ENCODE measurements at places on chromosomes 1 and 21.

DNA sequence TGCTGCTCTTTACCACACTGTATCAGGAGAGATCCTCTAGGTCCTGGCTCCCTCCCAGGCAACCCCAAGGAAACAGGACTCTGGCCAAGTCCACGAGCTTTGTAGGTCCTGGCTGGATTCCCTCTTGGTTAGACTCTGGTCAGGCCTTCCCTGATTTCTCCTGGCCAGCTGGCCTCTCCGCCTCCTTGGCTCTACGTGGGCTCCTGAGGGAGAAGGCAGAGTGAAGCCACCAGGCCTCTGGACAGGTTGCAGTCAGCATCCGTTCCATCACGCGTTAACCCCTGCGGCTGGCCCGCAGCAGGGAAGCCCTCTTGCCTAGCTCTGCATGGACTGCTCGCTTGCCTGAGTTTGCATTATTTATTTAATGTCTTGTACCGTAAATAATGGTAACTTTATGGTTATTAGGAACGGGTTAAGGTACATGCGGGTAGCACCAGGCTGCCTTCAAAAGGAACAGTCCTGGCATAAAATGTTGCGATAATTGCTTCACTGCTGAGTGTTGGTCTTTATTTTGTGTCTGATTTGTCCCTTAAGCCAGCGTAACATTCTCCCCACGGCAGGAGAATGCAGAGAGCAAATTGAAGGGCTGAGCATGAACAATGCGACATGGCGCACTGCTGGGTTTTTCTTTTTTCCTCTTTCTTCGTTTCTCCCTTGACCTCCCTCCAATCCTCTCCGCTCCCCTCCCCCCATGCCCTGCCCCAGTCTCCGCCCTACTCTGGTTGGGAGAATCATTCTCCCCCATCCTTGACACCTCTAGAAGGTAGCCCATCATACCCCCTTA is 100.3 kb downstream of the RNF220 start:
- DNase-seq = no peak

DNA sequence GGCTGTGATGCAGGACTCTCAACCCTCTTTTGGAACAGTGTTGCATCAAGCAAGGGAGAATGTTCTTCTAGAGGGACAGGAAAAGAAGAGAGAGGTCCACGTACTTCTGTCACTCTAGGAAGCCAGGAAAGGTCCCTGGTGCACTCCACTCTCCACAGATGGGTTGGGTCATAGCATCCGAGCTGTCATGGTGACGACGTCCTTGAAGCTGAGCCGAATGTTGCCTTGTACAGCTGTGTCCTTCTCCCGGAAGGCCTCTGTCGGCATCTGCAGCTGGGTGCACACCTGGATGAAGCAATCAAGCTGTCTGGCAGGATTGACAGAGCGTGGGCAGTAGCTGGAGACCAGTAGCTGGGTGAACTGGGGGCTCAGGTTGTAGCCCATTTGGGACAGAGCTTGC is 12.5 kb downstream of the MDM4 start:
- DNase-seq = no peak

GRCh38 chr1:59718064-59718988 is 96.4 kb upstream of the HOOK1 start:
- no peak for DNase-seq

DNA sequence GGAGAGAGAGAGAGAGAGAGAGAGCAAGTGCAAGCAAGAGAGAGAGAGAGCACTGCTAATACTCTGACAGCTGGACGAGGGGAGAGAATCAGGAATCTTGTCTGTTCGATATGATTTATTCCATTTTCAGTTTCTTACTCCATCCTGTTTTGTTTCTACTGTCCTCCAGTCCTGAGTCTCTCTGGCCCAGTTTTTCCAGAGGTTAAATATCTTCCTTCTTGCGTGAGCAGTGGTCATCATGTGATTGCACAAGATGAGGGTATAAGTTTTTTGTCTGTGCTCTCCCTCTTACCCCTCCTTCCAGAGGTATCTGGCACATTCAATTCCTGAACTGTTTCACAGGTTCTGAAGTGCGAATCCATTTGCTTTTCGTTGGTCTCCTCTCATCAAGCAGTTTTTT is 16.8 kb downstream of the UBE2U start:
- no peak for DNase-seq

- no peak for DNase-seq
Observed at GRCh38 chr21:44759628-44760285, 41.9 kb downstream of the UBE2G2 start.

DNA sequence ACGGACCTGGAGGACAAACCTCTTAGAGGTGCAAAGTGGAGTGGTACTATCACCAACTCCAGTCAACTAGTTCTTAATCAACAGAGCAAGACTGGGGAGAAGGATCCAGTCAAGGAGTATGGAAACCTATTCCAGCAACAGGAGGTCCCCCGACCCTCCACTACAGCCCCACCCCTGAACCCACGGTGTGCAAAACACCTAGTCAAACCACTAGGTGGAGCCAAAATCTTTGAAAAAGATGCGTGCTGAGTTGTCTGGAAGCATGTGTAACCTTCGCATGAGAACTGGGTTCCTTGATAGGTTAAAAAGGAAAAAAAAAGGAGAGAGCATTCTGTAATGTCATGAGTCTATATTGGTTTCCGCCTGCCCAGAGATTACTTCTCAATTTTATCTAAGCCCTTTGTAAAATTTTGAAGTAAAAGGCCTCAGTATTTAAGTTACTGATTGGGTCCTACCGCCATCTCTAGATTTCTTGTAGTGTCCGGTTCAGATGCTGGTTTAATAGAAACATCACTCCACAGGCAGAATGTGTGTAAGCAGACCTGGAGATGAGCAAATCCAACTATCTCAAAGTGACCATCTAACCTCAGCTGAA is 81.9 kb upstream of the HAO2 start:
- DNase-seq = peak; percentile 32

- peak; percentile 76 for DNase-seq
Observed at GRCh38 chr1:151047591-151047924, at the start of gene C1orf56. TSS of gene C1orf56 (plus strand) at chr1:151047751. CDS start at chr1:151047848, 97 bp downstream.

- no peak for DNase-seq
Observed at GRCh38 chr1:25610822-25611630, 5.6 kb upstream of the MAN1C1 start.
